Fibroblast of lung (primary cell): ENCODE measurements at places on chromosomes 16 and 17. TPM values are rescaled to one million over a fixed set of nuclear protein-coding genes. Genes with fewer than 3 reads are reported as not detected.

The POLR3K gene
- total RNA-seq: 2.6 and 3.3 TPM in 2 replicates

The RNF222 gene
- not detected in 2 replicates for total RNA-seq

The SLC16A13 gene
- total RNA-seq: 0.26 and 1.3 TPM in 2 replicates

The MPP2 gene
- 1.3 and 2.1 TPM in 2 replicates for total RNA-seq

The EFCAB5 gene
- total RNA-seq: 0.26 and 0.66 TPM in 2 replicates

The TMC7 gene
- total RNA-seq: 0.51 and 1.5 TPM in 2 replicates
